ENCODE measurements at places on chromosomes 2 and 18. TPM values are rescaled to one million over a fixed set of nuclear protein-coding genes. Genes with fewer than 3 reads are reported as not detected.

Gene VWC2L
- not detected for total RNA-seq

Gene CXCR1
- total RNA-seq: not detected

Gene GALNT5
- total RNA-seq: 2.4 TPM

Gene RTP5
- total RNA-seq: not detected

Gene PMAIP1
- total RNA-seq: 13.7 TPM

Gene SCN3A
- not detected for total RNA-seq

Gene UGT1A5
- total RNA-seq: not detected

Data from A549 treated with dexamethasone at 1 μM for 4 hours (cell line).